ENCODE measurements at places on chromosomes 1 and 21. TPM values are rescaled to one million over a fixed set of nuclear protein-coding genes. Genes with fewer than 3 reads are reported as not detected.

ZNF683 gene
- total RNA-seq = not detected

TFF2 gene
- not detected for total RNA-seq

TMCO4 gene
- total RNA-seq = 13.7 TPM

MYOG gene
- total RNA-seq = 0.09 TPM

INAVA gene
- under 0.01 TPM for total RNA-seq

ACTN2 gene
- total RNA-seq = not detected

COL16A1 gene
- total RNA-seq = 115 TPM

MATN1 gene
- total RNA-seq = not detected

CRYAA gene
- not detected for total RNA-seq

PRAMEF4 gene
- total RNA-seq = not detected

STIL gene
- 2.4 TPM for total RNA-seq

EPS8L3 gene
- total RNA-seq = not detected

HSPA6 gene
- 4.4 TPM for total RNA-seq

TEX38 gene
- total RNA-seq = not detected

RGS2 gene
- total RNA-seq = 67.1 TPM

IFNLR1 gene
- not detected for total RNA-seq

C1orf87 gene
- total RNA-seq = not detected

OR2L5 gene
- not detected for total RNA-seq

KCNH1 gene
- not detected for total RNA-seq

LCE2B gene
- total RNA-seq = not detected

BRDT gene
- total RNA-seq = not detected

TUFT1 gene
- total RNA-seq = 5.2 TPM

KRTAP21-2 gene
- not detected for total RNA-seq

Data from bronchial smooth muscle cell (primary cell).